ENCODE measurements at places on chromosomes 2 and 18.

DNA sequence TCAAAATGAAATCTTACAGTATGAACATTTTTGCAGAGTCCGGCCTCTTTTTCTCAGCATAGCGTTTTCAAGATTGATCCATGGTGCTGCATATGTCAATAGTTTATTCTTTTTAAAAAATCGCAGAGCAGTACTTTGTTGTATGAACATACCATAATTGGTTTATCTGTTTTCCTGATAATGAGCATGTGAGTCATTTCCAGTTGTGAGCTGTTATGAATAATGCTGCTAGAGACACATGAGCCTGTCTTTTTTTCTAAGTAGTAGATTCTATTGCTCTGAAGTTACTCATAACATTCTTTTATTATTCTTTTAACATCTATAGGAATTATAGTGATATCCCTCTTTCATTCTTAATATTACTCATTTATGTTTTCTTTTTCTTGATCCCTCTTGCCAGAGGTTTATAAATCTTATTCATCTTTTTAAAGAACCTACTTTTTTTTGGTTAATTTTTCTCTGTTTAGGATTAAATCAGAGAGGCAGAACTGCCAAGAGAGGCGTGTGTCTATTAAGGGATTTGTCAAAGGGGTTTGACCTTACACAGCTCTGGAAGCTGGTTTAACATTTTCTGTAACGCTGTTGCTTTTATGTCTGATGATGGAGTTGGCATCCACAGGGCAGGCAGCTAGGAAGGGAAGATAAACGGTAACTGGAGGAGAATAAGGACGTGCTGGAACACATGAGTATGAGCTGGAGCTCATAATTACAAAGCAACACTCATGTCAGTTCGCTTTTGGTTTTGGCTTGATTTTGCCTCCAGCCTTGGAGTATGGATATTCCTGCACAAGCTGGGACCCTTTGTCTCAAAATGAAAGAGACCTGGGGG is 47.4 kb downstream of the MGAT5 start:
- DNase-seq, result no peak

- DNase-seq, result no peak
Observed at GRCh38 chr2:84486441-84487115, 27.5 kb upstream of the SUCLG1 start.

- DNase-seq, result no peak
Observed at GRCh38 chr2:204732019-204732418, 186.7 kb downstream of the PARD3B start.

GRCh38 chr2:45263147-45263546 is 253.9 kb upstream of the SIX2 start:
- DNase-seq, result no peak

GRCh38 chr2:22377268-22377667 is 1007.7 kb upstream of the KLHL29 start:
- no peak for DNase-seq

- DNase-seq, result no peak
Observed at GRCh38 chr2:102264952-102265351, 46.4 kb upstream of the IL1RL1 start.

DNA sequence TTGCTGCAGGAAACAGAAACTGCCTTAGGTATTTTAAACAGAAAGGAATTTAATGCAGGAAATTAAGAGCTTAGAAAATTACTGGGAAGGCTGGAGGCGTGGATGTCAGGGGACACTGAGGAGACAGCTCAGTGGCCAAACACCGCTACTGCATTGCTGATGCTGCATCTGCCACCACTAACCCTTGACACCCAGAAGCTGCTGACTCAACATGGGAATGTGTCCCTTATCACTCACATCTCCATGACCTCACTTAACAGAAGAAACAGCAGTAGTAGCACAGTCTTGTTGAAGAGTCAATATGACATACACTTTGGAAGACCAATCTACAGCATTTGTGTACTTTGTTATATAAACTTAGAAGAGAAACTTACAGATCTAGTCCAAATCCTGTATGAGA is 906.1 kb downstream of the SLC4A3 start:
- DNase-seq, result no peak
